Activated naive CD4-positive, alpha-beta T cell treated with Interleukin-2 at 50 U/mL for 16 hours (primary cell): ENCODE measurements at places on chromosomes 12 and 14.

- DNase-seq: no peak
Observed at GRCh38 chr12:27913999-27914614, 58.4 kb downstream of the PTHLH start.

GRCh38 chr14:105420974-105421674 is 1.5 kb downstream of the MTA1 start:
- DNase-seq: no peak

DNA sequence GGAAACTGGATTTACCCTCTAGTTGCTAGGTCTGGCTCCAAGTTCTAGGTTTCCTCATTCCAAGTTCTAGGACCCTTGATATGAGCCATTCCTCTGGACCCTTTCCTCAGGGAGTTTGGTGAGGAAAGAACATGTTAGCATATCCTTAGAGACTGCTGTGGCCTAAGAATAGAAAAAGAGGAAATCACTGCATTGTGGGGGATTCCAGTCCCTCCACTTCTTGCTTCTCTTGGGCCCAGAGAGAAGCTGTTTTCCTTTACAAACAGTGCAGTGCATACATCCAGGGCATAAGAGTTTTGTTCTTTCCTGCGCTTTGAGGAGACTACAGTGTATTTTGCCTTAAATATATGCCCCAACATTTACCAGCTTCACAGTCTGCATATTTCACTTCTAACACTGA is 59.0 kb downstream of the LLPH start:
- DNase-seq: no peak

- DNase-seq: no peak
Observed at GRCh38 chr12:67980391-67980790, 8.9 kb upstream of the IFNG-AS1 start.

- DNase-seq: no peak
Observed at GRCh38 chr14:29235991-29236390, 469.4 kb downstream of the FOXG1 start.

GRCh38 chr12:76240281-76240680 is 107.9 kb downstream of the BBS10 start:
- DNase-seq: no peak

- DNase-seq: no peak
Observed at GRCh38 chr12:90305379-90305778, 596.7 kb upstream of the ATP2B1 start.

- no peak for DNase-seq
Observed at GRCh38 chr12:119684711-119685369, 16.9 kb downstream of the PRKAB1 start.

- DNase-seq: no peak
Observed at GRCh38 chr12:7175493-7175892, 14.0 kb upstream of the PEX5 start.

DNA sequence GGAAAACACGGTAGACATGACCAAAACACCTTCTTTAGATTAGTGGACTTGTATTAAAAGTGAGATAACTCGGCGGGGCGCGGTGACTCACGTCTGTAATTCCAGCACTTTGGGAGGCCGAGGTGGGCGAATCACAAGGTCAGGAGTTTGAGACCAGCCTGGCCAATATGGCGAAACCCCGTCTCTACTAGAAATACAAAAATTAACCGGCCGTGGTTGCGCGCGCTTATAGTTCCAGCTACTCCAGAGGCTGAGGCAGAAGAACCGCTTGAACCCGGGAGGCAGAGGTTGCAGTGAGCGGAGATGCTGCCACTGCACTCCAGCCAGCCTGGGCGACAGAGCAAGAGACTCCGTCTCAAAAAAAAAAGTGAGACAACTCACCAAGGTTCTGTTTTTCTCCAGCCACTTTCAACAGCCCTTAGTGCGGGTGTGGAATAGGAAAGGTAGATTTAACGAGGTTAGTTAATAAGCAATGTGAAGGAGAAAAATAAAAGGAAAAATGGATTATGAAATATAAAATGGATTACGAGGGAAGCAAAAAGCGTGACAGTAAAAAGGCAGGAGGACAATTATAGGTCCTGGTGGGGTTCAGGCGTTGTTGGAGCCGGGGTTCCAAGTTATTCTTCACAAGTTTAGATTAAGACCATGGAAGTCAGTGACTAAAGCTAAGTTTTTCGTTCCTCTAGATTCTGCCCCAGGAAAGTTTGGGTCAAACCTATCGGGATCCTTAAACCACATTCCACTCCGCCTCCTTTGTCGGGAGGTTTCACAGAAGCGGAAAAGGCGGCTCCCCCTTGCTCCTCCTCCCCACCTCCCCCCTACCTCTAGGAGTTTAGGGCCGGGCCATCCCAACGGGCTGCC is 534 bp downstream of the PPP2R3C start:
- peak; percentile 20 for DNase-seq

- no peak for DNase-seq
Observed at GRCh38 chr12:116765271-116765670, 27.2 kb downstream of the RNFT2 start.

GRCh38 chr12:90888316-90888715 is 66.7 kb downstream of the CCER1 start:
- no peak for DNase-seq

DNA sequence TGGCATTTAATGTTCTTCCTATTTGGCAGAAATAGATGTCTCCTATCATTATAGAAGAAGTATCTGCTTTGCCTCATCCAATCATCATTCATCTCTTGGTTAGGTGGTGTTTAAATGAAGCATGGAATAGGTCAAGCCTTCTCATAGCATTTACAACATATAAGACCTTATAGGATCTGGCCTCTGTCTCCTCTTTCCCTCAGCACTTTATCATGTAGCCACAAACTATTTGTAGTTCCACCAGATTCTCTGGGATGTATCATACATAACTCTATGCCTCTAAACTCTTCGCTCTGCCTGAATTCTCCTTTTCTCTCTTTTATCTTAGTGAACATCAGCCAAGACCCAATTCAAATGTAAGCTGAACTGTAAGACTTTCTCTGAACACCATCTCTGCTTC is 20.7 kb downstream of the NAA25 start:
- no peak for DNase-seq

DNA sequence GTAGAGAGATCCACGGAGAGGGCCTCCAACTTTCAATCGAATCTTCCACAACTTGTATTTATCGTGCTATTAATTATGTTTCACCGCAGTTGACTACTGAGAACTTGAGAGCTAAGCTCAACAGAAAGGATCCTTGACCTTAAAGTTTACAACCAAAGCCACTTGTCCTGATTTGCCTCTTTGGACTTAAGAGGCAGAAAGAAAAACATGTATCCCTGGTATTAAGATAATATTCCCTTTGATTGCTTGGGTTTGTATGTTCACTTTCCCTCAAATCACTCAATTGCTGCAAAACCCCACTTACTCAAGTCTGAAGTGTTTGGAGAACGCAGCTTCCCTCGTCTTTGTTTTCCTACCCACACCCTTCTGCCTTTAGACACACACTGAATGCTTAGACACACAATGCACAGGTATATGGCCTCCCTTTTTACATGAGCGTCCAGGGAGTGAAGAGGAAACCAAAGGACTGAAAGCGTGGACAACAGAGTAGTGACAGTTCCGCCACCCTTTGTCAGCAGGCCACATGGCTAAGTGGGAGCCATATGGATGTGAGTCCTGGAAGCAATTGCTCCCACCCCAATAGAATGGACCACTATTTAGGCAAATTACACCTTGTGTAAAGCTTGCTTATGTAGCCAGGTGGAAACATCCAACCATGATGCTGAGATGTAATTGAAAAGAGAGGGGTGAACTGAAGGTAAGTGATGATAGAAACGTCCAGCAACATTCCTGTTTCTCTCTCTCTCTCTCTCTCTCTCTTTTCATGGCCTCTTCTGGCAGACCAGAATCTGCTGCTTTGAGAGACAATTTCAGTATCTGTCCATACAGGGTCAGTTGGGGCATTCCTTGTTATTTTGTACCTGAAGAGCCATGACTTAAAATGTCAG is 1.4 kb upstream of the PKP2 start:
- no peak for DNase-seq

GRCh38 chr12:110200124-110200417 is 75.9 kb downstream of the IFT81 start:
- DNase-seq: no peak

DNA sequence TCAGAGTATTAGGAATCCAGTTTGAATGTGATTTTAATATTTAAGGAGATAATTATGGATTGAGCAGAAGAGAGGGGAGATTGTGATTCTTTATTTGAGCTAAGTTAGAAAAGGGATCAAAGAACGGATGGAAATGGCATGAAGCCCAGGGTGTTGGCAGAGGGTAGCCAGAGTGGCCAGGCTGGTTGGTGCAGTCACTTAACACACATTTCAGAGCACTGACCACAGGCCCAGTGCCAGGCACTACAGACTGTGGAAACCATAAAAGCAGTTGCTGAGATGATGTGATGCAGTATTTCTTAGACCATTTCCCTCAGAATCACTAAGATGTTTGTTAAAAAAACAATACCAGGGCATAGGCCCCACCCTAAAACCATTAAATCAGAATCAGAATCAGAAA is 167.7 kb upstream of the AMIGO2 start:
- DNase-seq: no peak

DNA sequence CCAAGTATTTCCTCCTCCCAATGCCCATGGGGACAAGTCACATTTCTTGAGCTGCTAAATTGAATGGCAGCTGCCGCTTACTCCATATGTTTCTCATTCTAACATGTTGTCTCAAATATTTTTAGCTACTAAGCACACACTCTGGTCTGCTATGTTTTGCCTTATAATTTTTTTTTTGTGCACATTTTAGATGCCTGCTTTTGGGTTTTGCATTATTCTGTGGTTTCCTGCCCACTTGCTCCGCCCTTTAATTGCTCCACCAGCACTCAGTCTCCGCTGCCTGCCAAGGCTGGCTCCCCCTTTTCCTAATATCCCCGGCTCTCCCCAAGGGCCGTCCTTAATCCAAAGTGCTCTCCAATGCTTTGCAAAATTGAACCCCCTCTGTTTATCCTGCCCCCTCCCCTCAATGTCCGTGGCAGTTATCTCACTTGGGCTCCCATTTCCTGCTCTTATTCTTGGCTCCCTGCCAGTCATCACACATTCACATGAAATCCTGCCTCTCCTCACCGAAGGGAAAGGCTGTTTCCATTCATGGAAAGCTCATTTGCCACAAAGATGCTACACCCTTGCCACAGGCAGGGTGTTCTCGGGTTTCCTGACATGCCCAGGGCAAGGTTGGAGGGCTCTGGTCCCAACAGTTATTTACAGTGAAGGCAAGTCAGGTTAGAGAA is 79.4 kb downstream of the C12orf75 start:
- DNase-seq: no peak

GRCh38 chr14:68779761-68780323 is 13.0 kb downstream of the ZFP36L1 start:
- peak; percentile 59 for DNase-seq

GRCh38 chr12:26994109-26994508 is 20.1 kb downstream of the TM7SF3 start:
- no peak for DNase-seq

DNA sequence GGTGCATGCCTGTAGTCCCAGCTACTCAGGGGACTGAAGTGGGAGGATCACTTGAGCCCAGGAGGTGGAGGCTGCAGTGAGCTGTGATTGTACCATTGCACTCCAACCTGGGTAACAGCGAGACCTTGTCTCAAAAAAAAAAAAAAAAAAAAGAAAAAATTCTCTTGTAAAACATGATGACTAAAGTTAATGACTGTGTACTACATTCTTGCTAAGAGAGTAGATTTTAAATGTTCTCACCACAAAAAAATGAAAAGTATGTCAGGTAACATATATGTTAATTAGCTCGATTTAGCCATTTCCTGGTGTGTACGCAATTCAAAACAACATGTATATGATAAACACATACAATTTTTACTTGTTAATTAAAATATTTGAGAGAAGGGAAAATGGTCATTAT is 480.7 kb upstream of the RGS6 start:
- no peak for DNase-seq

GRCh38 chr12:45354399-45354798 is 138.5 kb downstream of the ANO6 start:
- DNase-seq: no peak

DNA sequence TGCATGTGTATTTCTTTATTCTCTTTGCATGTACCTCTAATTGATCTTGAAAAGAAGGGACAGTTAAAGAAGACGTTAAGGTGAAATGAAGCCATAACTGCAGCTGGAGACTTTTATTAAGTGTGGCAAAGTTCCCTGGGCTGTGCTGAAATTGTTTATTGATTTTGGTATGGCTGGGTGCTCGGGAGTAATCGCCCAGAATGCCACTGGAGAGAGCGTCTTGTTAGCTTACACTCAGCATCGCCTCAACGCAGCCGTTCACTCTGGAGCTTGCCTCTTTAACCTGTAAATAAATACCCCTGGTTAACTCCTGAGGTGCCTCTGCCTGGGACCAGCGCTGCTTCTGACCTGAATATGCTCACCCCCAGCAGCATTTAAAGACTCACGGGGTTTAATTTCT is 98.6 kb downstream of the GPATCH2L start:
- DNase-seq: no peak

- DNase-seq: peak; percentile 25
Observed at GRCh38 chr12:110010853-110011723, 11.9 kb downstream of the ANKRD13A start.

GRCh38 chr12:107492393-107493134 is 193.0 kb upstream of the PWP1 start:
- DNase-seq: no peak

GRCh38 chr14:94338023-94338422 is 14.9 kb upstream of the SERPINA6 start:
- no peak for DNase-seq

- DNase-seq: no peak
Observed at GRCh38 chr12:60921541-60921940, 1325.7 kb downstream of the SLC16A7 start.
